ENCODE measurements at places on chromosomes 12 and 14.

- no peak for DNase-seq
These were observed 60.5 kb upstream of the NUDT4 start for GRCh38 chr12:93317227-93317626.

DNA sequence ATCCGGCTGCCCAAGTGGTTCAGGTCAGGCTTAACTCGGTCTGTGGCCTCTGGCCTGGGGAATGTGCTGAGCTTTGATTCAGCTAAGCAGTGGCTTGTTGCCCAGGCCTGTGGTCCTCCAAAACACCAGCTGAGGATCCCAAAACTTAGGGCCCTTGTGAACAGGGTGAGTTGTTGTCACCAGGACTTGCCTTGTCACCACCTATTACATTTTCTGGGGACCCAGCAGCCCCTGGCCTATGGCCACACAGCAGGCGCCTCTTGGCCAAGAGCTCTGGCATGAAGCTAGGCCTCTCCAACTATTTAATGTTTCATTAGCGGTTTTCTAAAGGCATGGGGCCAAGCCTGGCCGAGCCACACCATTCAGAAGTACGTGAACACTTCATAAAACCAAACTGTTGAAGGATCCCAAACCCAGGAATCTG lies 343.7 kb downstream of the CACNA1C start:
- DNase-seq: peak; percentile 82

DNA sequence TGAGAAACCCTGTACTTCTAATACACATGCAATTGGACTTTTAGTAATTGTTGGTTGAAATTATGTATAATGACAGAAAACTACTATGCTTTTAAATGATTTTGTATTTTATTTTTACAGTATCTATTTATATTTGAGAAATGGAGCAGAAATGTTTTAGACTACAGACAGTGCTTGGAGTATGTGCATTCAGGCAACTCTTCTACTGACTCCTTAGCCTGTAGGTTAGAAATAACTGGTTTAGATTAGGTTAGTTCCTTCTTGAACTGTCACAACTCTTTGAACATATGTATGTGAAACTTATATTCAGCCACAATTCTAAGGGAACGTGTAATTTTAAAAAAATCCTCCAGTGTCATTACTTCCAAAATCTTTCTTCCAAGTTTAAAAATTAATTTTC lies 1.7 kb downstream of the FGFR1OP2 start:
- DNase-seq: no peak

- peak; percentile 95 for DNase-seq
These were observed 130.9 kb upstream of the PLEKHA5 start for GRCh38 chr12:18998343-18999261.

GRCh38 chr12:42125388-42125767 lies 19.3 kb downstream of the GXYLT1 start:
- no peak for DNase-seq

DNA sequence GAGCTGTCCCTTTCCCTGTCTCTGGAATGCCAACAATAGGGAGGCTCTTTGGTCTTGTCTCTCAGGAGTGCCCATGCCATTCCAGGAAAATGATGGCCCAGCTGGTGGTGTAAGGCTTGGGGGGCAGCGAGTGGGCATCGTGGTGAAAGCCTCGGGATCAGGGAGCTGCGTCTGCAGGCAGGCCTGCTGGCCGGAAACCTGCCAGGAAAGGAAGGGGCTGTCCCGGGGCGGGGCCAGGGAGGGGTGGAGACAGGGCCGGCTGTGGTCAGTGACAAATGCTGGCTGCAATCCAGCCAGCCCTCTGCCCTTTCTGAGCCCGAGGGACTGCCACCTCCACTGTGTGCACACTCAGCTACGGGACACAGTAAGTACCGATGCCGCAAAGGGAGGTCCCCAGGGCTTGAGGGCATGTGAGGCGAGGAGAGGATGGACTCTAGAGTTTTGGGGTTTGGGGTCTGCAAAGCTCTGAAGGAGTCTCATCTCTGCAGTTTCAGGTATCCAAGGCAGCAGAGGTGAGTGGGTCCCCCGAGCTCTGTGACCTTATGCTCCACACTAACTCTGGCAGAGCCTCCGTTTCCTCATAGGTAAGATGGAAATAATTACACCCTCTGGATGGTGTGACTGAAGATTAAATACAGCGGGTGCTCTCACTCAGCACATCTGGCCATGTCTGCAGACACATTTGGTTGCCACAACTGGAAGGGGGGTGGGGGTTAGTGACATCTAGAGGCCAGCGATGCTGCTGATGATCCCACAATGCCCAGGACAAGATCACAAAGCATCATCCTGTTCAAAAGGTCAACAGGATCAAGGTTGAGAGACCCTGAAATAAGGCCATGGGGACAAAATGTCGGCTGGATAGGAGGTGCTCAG lies at the start of gene SERPINA5:
SERPINA5 (plus strand) TSS at position 300 of the 873 bp plus-strand sequence. CDS start 5,937 bp downstream, outside the sequence.
- DNase-seq: no peak

DNA sequence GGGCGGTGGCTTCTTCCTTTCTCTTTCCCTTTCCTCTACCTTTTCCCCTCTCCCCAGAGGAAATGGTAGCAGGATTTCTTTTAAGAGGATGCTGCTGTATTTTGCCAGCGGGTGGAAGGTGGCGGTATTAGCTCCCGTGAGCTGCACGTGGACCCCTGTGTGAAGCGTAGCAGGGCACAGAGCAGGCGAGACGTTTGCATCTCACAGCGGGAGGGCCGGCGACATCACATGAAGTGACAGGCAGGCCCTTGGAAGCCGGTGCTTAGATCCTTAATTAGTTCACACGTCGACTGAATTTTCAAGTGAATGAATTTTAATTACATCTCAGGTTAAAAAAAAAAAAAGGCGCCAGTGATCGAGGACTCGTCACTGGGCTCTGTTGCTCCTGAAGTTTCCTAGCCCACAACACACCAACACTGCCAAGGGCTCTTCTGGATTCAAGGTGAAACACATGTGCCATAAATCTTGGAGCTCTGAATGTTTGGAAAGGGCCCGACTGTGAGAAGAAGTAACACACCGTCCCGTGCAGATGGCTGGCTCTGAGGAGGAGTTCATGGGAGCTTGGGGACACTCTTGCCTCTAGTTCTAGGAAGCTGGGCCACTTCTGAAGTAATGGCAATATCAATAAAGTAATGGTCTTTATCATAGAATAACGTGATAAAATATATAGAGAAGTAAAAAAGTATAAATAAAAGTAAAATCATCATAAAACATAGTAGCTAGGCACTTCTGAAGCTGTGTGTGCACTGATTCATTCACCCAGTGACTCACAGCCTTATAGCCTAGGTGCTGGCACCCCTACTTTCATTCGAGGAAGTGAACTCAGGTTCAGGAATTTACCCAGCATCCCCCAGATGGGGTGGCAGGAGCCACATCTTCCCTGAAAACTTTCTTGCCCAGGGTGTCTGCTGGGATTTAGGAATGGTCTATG lies 75.3 kb downstream of the AACS start:
- peak; percentile 74 for DNase-seq

GRCh38 chr14:99189201-99189801 lies 82.7 kb downstream of the BCL11B start:
- DNase-seq: no peak

DNA sequence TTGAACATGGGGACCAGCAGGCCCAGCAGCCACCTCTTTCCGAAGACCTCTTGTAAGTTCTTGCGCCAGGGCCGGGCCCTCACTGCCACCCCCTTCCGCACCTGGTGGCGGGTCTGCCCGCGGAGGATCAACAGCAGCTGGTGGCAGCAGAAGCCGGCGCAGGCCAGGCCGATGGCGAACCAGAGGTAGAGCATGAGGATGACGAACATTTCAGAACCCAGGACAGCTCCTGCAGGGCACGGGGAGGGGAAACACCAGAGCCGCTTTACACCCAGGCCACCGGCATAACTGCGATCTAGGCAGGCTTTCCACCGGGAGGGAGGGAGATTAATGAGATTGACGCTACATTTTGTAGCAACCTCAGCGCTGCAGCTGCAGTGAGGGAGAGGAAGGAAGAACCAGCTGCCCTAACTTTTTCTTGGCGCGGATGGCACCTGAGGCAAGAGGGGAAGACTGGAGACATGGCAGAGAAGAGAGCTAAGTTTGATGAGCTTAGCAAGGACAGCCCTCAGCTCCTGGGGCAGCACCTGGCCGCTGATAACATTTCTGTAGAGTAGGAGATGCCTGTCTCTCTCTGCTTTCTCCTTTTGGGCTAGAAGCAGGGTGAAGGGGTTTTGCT lies 7.8 kb downstream of the ZDHHC22 start:
- DNase-seq: peak; percentile 62

- DNase-seq: no peak
These were observed 183.2 kb downstream of the TMEM117 start for GRCh38 chr12:44019118-44019517.

DNA sequence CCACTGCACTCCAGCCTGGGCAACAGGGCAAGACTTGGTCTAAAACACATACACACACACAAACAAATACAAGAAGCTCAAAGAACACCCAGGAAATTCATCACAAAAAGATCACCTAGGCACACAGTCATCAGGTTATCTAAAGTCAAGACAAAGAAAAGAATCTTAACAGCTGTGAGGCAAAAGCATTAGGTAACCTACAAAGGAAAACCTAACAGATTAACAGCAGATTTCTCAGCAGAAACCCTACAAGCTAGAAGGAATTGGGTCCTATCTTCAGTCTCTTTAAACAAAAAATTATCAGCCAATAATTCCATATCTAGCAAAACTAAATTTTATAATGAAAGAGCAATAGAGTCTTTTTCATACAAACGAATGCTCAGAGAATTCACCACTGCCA lies 22.4 kb downstream of the CEP83 start:
- DNase-seq: no peak

- peak; percentile 5 for DNase-seq
These were observed 277.2 kb downstream of the TMTC2 start for GRCh38 chr12:82963956-82964355.

DNA sequence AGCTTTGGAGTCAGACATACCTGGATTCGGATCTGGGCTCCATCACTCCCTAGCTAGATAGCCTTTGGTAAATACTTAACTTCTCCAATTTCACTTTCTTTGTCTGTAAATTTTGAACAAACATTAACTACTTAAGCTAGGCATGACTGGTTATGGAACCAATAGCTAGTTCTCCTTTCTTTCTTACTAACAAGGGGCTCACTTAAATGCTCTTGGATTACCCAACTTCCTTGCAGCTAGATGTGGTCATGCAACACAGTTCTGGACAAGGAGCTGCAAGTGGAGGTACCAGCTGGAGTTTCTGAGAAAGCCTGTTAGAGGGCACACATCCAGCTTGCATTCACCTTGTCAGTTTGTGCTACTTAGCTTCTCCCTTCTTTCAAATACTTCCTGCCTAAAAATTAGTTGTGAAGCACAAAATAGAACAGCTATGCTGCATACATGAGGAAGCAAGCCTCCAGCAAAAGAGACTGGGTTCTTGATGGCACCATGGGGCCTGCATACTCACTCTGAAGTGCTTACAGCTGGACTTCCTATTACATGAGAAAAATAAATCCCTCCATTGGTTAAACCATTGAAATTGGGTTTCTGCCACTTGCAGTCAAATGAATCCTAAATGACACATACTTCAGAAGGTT lies 210.1 kb upstream of the EEA1 start:
- DNase-seq: no peak

DNA sequence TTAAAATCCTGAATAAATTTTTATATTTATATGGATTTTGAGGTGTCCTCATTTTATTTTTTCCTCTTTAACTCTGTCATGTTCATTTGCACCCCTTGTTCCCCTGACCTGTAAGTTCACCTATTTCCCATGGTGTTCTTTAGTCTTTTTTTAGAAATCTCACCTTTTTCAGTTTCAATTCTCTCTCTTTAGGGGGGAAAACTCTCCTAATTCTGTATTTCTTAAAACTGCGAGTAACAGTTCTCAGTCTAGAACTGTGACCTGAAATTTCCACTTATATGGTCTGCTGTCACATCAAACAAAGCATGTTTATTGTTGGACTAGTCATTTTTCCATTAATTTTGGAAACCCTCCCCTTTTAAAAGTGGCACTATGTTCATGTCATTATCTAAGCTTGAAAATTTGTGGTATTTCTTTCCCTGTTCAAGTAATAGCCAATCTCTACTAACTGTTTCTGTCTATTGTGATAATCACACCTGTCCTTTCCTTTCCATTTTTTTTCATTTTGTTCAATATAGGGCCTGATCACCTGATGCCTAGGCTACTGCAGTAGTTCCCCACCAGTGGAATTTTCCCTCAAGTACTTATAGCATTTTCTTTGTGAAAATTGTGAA lies 14.0 kb upstream of the FBXO33 start:
- no peak for DNase-seq

- no peak for DNase-seq
These were observed 12.2 kb downstream of the DEGS2 start for GRCh38 chr14:100147181-100147631.

DNA sequence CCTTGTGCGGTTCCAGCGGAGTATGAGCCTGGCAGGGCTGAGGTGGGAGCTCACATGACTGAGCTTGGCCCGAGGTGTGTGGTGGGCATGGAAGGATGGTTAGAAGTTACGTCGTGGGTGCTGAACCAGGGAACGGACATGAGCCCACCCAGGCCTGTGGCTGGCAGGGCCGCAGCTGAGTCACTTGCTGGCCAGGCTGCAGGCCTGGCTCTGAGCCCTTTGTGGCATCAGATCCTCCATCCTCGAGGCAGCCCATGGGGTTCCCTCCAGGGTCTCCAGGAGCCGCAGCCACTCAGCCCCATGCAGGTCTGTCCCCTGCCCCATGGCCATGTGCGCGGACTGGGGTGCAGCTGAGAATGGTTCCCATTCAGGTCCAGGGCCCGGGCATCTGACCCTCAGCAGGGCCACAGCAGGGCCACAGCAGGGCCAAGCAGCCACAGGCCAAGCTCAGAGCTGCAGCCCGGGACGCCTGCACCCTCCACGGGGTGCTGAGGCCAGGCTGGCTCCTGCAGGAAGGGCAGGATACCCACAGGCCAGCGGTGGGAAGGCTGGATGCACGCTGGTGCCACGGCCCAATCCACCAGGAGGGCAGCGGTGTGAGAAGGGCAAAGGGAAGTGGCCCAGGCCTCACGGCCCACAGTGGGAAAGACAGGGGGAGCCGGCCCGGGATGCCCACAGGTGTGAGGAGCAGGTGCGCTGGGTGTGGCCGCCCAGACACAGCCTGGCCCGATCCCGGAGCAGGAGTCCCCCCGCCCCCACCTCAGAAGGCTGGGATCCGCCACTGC lies 26.3 kb upstream of the ULK1 start:
- DNase-seq: no peak

- no peak for DNase-seq
These were observed 182.8 kb downstream of the TSPAN9 start for GRCh38 chr12:3259973-3260372.

- DNase-seq: no peak
These were observed 46.2 kb downstream of the C14orf132 start for GRCh38 chr14:96085369-96085768.

DNA sequence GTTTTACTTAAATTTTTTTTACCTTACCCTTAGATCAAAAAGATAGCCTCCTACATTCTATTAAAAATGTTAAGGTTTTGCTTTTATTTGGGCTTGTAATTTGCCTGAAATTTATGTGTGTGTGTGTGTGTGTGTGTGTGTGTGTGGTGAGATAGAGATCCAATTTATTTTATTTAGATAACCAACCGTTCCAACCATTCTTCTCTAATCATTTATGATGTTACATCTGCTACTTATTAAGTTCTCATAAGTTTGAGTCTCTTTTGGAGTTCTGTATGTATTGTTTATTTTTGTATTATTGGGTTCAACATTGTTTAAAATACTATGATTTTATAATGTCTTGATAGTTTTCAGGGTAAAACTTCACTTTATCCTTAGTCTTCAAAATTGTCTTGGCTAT lies 70.6 kb upstream of the PAWR start:
- DNase-seq: peak; percentile 28

- no peak for DNase-seq
These were observed 396.6 kb downstream of the SNAPC1 start for GRCh38 chr14:62158779-62159178.

GRCh38 chr14:78005325-78005724 lies 164.8 kb upstream of the NRXN3 start:
- DNase-seq: peak; percentile 80

Measured in fibroblast of the aortic adventitia (primary cell).